ENCODE measurements at places on chromosomes 11 and 22.

- DNase-seq, result no peak
Measured at GRCh38 chr11:23095650-23096189, 235.4 kb upstream of the CCDC179 start.

DNA sequence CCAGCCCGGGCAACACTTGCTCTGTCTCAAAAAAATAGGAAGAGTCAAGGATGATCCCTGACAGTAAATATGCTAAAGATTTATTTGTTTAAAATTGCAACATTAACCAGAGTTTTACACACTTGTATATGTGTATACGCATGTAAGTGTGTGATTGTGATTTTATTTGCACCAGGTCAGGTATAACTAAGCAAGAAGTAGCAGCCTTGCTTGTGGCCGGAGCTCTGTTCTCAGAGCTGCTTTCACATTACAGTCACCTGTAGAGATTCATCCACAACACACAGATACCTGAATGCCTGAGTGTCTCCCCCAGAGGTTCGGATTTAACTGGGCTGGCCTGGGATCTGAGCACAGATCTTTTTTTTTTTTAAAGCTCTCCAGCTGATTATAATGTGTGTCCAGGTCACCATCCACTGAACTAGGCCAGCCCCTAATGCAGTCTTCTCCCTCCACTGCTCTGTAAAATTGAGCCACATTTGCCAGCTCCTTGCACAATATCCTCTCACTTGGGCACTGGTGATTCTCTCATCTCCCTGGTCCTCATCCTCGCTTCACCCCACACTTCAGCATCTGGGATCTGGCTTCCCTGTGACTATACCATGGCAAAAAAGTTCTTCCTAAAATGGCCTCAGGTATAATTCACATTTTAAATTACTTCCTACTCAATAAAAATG is 48.3 kb downstream of the LIF start:
- no peak for DNase-seq

GRCh38 chr11:70063555-70063954 is 14.6 kb upstream of the ANO1 start:
- DNase-seq, result no peak

DNA sequence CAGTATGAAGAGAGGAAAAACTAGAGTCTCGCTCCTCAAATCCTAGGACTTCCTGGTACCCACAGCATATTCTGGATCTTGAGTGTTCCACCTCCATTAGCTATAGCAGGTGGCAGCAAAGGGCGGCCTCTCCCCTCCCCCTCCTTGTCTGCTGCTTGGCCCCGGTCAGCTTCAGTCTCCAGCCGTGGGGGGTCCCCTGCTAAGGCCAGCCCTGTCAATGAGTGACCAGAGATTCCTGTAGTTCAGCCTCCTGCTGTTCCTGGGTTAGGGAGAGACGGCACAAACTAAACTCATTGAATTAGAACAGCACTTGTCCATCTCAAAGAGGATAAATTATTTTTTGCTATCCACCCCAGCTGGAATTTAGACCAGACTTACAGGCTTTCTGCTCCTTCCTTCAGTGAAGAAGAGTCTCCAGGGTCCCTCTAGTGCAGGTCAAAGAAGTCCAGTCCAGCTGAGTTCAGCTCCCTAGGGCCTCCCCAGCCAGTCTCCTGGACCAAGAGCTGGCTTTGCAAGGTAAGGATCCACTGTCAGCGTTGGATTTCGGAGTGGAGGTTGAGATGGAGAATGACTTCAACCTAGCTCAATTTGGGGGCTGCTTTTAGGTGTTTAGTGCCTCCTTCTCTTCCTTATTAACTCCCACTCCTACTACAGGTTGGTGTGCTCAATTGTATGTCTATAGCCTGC is 1.1 kb upstream of the PHLDB1 start:
- DNase-seq, result no peak

DNA sequence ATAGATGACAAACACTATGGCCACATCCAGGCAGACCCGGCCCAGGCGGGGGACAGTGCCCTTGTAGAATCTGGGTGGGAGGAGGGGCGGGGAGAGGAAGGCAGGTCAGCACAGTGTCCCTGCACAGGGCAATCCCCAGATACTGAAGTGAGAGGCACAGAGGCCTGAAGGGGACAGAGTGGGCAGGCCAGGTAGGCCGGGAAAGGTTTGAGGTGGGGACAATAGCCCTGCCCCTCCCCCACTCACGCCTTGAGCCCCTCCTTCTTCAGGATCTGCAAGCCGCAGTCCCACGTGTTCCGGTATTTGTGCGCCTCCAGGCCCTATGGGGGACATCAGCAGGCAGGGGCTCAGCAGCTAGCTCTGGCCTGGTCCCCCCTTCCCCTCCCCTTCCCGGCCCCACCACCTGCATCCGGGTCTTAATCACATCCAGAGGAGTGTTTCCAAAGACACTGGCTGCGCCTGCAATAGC is 2.3 kb downstream of the SLC25A1 start:
- peak; percentile 11 for DNase-seq

DNA sequence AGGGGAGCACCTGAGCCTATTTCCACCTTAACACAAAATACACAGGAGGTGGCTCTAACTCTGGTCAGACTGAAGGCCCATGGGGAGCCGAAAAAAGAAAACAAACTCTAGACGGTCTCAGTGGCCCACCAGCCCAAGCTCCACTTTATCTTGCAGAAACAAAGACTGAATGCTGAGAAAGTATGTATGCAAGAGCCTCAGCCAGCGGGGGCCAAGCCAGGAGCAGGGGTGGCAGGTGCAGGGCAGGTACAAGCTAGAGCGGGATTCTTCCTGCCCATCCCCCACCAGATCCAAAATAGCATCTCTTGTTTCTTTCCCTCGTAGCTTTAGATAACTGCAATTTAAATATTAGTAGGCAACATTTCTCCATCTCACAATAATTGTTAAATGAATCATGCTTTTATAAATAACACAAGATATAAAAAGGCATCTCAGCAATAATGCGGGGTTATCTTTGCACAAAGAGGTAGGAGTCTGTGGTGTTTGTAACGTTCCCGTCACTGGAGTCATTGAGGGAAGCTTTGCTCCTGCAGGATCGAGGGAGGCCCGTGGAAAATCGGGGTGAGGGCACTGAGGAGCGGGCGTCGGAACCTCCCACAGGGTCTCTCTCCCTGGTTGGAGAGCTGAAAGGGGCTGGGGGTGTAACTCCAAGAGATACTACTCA is 418.0 kb downstream of the SHANK2 start:
- no peak for DNase-seq

DNA sequence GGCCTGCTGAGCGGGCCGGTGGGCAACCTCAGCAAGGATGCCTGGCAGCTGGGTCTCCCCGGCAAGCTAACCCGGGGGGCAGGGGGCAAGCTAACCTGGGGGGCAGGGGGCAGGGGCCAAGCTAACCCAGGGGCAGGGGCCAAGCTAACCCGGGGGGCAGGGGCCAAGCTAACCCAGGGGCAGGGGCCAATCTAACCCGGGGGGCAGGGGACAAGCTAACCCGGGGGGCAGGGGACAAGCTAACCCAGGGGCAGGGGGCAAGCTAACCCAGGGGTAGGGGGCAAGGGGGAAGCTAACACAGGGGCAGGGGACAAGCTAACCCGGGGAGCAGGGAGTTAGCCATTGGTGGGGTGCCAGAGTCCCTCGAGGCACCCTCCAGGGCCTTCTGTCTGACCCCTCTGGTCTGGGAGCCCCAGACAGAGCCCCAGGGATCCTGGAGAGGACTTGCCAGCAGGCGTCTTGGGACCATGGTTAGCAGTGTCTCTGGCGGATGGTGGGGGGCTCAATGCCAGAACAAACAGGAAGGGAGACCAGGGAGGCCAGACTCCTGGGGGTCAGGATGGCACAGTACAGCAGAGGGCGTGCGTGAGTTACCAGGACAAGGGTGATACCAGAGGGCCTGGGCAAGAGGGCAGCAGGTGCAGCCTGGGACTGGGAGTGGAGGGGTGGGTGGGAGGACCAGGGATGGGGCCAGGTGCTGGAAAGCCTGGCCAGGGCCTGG is 16.1 kb downstream of the IGF2 start:
- no peak for DNase-seq

- no peak for DNase-seq
Measured at GRCh38 chr22:35053060-35053835, 12.7 kb upstream of the ISX start.

- DNase-seq, result no peak
Measured at GRCh38 chr22:45230026-45230721, 10.5 kb downstream of the KIAA0930 start.

DNA sequence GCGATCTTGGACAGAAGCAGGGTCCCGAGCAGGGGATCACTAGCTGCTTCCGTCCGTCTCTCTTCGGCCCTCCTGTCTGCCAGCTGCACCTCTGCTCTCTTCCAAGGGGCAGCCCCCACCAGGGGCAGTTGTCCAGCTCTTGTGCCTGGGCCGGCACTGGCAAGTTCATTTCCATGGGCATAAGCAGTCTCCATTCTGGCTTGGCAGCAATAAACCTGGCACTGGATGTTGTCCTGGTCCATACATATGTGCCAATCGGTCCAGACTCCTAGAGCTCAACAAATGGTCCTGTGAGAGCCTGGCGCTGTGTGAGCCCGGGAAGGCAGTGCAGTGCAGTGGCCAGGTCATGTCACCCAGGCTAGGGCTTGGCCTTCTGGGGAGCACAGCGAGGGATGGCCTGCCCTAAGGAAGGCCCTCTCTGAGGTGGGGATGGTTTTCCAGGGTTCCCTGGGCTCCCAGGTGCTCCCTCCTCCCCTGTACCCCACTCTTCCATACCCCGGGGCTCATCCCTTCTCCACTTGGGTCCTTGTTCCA is 60.4 kb downstream of the RPS6KA4 start:
- DNase-seq, result no peak

- DNase-seq, result no peak
Measured at GRCh38 chr11:32385998-32386397, 49.3 kb downstream of the WT1 start.

- DNase-seq, result peak; percentile 12
Measured at GRCh38 chr11:66221726-66222236, 46.7 kb upstream of the RAB1B start.

DNA sequence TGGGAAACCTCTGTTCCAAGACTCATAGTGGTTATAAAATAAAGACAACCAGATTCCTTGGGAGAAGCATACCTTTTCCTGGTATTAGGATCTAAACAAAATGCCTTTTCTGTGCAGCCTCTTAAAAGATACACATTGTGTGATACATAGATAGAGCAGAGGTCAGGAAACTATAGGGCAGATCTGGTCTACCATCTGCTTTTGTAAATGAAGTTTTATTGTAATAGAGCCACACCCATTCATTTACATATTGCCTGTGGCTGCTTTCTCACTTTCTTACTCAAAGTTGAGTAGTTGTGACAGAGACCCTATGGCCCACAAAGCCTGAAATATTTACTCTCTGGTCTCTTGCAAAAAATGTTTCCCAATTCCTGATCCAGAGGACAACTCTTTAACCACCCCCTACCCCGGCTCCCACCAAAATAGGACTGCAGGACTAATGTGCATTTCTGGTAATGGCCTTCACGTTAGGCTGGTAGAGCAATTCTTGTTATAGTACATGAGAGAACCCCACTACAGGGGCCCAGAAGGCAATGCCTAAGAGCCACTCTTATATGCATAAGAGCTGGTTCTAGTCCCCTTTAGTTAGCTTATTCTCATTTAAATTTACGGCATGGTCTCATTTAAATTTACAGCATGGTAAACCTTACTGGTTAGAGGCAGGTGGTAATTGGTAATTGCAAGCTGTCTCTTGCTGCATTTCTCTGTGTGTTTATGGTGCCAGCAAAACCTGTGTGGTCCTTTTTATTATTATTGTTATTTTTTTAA is 76.8 kb upstream of the YWHAH start:
- no peak for DNase-seq

DNA sequence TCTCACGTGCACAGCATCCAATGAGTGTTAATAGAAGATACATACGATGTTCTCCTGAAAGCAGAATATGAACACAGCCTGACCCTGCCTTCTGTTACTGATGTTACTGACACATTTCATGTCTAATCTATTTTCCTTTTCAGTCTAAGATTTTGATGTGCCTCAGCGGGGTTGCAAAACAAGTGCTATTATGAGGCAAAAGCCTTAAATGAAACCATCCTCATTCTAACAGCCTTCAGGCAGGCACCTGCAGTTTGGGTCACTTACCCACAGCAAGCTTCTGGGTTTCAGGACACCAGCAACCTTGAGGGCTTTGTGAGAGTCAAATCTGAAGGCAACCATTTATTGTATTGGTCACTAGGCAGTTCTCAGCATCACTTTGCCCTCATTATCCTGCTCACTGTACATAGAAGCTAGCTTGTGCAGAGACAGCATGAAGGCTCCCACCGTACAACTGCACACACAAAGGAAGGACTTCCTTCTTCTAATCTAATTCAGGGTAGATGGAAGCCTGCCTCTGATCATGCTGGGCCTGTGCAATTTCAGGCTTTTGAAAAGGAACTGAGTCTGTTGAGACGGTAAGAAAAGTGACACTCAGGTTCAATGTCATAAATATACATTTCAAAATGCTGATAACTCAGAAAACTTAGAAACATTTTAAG is 183.2 kb upstream of the PITPNB start:
- DNase-seq, result no peak

DNA sequence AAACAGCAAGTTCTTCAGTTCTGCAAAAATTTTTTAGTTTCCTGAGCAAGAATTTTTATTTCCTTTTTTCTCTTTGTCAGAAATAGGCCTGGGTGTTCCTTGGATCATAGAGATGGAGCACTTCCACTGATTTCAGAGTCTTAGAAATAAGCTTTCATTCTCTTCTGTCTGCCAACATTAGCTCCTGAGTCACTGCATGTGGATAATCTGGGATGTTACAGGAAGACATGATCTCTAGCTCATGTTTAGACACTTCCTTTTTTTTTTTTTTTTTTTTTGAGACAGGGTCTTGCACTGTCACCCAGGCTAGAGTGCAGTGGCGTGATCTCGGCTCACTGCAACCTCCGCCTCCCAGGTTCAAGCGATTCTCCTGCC is 13.2 kb upstream of the TMEM218 start:
- DNase-seq, result no peak

DNA sequence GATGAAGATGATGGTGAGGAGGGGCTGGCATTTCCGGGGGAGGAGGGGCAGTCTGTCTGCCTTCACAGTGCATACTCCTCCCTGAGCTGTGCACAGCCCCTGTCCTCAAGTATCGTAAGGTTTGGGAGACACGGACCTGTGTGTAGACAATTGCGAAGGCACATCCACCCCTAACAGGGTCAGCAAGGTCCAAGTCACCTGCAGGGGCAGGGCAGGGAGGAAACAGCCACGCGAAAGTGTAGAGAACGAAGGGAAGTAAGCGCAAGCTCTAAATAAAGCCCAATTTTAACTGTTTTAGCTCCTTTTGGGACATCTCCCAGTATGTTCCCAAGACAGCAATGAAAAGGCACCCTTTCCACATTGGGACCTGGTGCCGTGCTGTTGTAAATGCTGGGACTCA is 448.2 kb downstream of the TBC1D22A start:
- DNase-seq, result no peak
